ENCODE measurements at places on chromosomes 11 and 22.

DNA sequence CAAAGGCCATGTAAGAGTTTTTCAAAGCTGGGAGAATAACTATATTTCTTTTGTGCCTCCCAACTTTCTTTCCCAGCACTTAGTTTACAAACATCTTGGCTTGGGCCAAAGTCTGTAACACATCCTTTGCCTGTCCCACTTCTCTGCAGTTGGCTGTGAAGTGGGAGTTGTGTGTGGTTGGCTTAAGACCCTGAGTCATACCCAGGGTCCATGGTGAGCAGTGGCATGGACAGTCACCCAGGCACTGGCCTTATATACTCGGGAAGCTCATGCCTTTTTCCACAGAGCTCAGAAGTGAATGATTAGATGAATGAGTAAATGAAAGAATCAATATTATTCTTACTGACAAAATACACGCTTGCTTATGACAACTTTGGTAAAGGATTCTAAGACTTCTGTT lies 231.4 kb downstream of the BLID start:
- no peak for DNase-seq

- no peak for DNase-seq
Observed at GRCh38 chr11:130624971-130625544, 176.6 kb downstream of the ADAMTS15 start.

DNA sequence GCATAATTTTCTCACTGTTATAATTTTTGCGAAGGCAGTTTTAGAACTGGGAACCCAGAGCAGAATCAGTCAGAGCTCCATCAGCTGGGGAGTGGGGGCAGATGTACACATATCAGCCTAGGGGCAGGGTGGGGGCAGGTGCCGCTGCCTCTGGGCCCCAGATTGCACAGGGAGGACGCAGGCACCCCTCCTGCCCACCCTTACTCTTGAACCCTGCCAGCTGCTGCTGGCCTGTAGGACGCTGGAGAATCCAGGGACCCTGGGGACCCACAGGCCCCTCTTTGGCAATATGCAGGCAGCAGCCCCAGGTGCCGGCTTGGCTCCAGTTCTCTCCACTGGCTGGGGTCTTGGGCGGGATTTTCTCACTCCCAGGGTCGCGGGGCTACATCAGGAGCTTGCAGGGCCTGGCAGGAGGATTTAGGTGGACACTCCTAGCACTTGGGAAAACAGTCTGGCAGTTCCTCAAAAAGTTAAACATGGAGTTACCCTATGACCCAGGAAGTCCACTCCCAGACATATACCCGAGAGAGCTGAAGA lies 8.8 kb upstream of the CAPN5 start:
- no peak for DNase-seq

DNA sequence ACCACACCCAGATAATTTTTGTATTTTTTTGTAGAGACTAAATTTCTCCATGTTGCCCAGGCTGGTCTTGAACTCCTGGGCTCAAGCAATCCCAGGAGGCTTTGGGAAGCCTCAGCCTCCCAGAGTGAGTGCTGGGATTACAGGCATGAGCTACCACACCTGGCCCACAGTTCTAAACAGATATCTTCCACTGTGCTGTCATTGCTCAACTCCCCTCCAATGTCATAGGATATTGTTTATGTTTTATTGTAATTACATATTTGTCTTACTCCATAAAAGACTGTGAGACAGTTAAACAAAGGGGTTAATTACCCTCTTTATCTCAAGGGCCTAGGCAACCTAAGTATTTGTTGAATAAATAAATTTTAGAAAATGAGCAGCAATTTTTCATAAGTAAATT lies 204.2 kb downstream of the GRM5 start:
- DNase-seq, result no peak

DNA sequence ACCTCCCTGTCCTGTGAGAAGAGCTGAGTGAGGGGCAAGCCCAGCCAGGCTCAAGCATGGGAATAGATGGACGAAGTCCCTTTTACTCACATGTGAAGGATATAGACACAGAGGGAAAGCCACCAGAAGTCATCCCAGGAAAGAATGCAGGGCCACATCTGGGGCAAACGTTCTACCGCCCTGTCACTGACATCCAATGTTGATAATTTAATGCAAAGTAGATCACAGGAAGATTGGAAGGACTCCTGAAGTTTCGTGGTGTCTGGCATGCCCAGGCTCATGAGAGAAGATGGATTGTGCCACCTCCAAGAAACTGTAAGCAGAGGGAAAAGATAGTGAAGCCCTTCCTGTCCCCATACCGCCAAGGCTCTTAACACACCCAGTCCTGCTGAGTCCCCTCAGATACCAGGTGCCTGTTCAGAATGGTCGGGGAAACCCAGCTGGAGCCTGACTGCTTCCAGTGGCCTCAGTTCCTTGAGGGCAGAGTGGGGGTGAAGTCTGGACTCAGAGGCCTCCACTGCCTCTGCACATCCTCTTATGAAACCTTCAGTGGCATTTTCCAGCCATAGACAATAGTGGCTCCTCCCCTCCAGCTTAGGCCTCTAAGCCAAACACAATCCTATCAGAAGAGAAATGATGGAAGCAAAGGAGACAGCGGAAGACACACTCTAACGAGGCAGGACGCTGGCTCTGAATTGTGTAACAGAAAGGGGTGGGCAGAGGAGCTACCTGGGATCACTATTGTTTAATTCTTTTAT lies 7.5 kb upstream of the STK33 start:
- no peak for DNase-seq

- no peak for DNase-seq
Observed at GRCh38 chr11:97414801-97415200, 1025.0 kb downstream of the JRKL start.

GRCh38 chr11:45984192-45984591 lies 61.7 kb downstream of the LARGE2 start:
- DNase-seq, result no peak

All from stimulated activated CD8-positive, alpha-beta memory T cell treated with anti-CD3 and anti-CD28 coated beads, Interleukin-7, amount 100 ng/mL, for 24 hours (primary cell).